Activated CD4-positive, alpha-beta T cell treated with anti-CD3 and anti-CD28 coated beads, Interleukin-2, amount 10 ng/mL, durations not matched to agents 24 days and 14 days (primary cell): ENCODE measurements at places on chromosomes 1 and 21. TPM values are rescaled to one million over a fixed set of nuclear protein-coding genes. Genes with fewer than 3 reads are reported as not detected.
A peak's percentile ranks its signal among the peaks of the same experiment; 100 is the strongest.

GRCh38 chr21:23578027-23578426 is 2029.3 kb downstream of the MRPL39 start:
- no peak for DNase-seq

GRCh38 chr1:110523011-110523410 is 4.0 kb upstream of the KCNA10 start:
- DNase-seq: no peak

GRCh38 chr1:18999359-18999758 is 42.9 kb upstream of the IFFO2 start:
- DNase-seq: no peak

DNA sequence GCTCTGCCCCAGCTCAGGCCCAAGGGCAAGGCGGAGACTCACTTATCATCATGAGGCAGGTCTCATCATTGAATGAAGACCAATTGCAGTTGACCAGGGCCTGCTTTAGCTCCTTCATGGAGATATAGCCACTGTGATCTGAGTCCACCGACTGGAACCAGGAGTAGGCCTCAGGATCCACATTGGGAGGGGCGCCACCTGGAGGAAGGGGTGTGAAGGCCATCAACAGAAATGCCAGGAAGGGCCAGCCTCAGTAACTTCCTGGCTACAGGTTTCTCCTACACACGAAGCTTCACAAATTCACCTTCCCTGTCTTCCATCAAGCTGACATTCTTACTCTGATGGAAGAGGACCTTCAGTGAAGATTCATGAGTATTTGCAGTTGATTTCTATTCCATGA is 11.6 kb downstream of the PEF1 start:
- peak; percentile 75 for DNase-seq

DNA sequence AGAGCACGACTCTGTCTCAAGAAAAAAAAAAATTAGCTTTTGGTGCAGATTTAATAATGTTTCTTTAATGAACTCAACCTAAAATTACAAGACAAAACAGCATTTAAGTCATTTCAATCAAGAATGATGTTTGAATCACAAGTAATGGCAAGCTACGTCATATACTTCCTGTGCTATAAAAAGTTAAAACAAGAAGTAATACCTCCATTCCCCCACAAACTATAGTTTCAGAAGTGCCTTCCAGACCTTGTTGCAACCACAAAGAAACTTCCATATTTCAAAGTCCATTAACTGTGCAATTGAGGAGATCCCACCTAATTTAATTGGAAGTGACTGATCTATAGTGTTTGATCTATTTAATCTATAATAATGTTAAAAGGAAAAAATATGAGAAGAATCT is 15.1 kb downstream of the NRDC start:
- no peak for DNase-seq

DNA sequence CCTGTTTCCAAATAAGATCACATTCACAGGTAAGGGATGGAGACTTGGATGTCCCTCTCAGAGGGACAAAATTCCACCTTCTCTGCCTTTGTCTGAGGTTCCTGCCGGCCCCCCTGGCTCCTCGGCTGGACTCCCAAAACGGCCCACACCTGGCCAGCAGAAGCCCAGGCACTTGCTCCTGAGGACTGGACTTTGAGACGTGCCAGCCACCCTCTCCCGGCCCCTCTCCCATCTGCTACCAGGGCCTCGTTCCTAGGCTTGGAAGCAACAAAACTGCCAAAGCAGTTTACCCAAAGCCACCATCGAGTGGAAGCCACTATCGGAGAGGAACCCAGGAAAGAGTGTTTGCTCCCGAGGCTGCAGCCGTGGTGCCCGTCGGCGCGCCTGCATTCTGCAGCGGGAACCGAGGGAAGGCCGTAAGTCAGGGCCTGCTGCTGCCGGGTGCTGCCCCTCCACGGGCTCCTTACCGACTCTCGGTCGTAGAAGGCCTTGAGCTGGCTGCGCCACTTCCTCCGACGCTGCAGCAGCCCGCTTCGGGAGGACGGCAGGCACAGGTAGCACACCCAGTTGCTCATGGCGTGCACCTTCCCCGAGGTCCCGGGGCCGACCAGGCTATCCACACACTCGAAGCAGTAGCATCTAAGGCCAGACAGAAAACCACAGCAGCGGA is 3.5 kb downstream of the DNMT3L start:
- no peak for DNase-seq

ASCL5 gene
- total RNA-seq: not detected in 2 replicates

HSD3B2 gene
- total RNA-seq: not detected in 2 replicates

NTPCR gene
- 30.0 and 30.5 TPM in 2 replicates for total RNA-seq

CMPK1 gene
- total RNA-seq: 104 and 107 TPM in 2 replicates

SLC6A17 gene
- 0.05 TPM in 1 of 2 replicates, not detected in the other for total RNA-seq

CBR3 gene
- 17.2 and 19.8 TPM in 2 replicates for total RNA-seq

PEAR1 gene
- total RNA-seq: 0.09 and 0.21 TPM in 2 replicates

S100A3 gene
- total RNA-seq: not detected in 2 replicates
